ENCODE measurements at places on chromosomes 5 and 9. TPM values are rescaled to one million over a fixed set of nuclear protein-coding genes. Genes with fewer than 3 reads are reported as not detected.

DNA sequence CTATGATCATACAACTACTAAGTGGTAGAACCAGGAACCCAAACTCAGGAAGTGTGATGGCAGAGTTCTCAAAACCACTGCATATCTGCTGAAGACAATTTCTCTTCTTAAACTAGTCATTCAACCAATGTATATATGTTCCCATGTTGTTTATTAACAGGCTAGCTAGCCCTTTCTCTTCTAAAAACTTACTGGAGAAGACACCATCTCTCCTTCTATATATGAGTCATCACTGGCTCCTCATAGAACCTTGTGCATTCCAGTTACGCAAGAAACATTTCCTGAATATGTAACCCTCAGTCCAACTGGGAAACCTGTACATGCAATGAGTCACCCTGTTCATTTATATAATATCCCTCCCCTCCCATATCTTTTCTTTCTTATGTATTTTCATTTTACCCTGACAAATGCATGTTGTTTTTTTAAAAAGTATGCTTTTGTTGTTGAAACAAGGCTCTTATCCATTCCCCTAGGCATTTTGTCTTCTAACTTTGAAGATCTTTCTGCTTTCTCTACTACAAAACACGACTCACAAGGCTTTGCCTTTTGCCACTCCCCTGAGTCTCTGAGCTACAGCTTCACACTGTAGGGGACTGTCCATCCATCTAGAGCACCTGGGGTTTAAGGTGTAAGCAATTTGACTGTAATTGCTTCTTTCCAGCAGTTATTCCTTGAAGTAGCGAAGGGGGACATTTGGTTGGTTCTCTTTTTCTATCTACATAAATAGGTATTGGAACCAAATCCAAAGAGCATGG lies 119.5 kb downstream of the ANXA1 start:
- no peak for DNase-seq

DNA sequence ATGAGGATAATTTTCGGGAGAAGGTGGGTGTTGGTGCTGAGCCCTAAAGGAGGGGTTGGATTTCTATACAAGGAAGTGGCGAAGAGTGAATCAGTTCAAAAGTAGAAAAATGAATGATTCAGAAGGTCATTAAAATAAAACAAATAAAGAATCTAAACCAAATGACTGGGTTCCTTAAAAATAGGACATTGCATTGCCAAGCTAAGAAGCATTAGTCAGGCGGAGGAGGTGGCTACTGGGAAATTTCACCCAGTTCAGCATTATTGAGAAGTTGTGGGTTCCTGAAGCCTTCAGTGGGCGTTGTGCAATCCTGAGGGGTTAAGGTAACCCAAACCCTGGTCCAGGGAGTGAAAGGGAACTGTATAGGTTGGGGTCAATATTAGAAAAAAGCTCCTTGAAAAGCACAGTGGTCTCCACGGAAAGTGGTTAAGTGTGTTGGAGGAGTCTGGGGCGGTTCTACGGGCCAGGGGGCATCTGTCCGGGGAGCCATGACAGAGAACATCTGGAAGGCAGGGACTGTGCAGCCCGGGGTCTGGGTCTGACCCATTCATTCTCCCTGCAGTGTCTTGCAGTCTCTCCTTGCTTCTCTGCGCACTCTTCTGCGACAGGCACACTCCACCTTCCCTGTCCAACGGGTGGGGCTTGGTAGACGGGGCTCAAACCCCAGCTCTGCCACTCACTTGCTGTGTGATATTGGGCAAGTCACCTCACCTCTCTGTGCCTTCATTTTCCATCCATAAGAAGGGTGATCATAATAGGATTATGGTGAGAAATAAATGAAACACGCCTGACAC lies 27.6 kb upstream of the DUSP1 start:
- DNase-seq, result no peak

GRCh38 chr9:35396560-35397215 lies 93.2 kb upstream of the RUSC2 start:
- DNase-seq, result no peak

The NKD2 gene
- total RNA-seq, result not detected

DNA sequence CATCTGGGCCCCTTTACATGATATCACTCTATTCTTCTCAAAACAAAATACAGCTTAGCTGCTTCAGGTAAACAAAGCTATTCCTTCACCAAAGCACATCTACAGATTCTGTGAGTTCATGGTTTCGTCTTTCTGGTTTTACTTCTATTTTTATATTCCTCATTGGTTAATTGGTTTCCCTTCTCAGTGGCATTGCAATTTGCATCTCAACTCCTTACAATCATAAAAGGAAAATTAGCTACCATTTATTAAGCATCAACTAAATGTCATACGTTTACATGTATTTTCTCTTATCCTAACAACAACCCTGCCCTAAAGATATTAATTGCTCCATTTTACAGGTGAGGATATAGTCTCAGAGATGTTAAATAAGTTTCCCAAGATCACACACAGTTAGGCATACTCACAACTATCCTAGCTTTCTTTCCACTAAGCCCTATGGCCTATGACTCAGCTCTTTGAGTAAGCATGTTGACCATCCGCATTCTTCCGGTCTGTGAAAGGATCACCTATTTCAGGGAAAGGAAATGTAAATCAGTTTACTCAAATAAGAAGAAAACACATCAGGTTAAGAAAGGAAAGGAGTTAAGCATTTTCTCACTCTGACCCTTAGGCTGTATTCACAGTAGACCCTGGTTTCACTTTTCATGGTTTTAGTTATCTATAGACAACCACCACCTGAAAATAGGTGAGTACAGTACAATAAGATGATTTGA lies 146.1 kb downstream of the CAAP1 start:
- DNase-seq, result no peak

- no peak for DNase-seq
Measured at GRCh38 chr5:57956636-57957035, 474.0 kb upstream of the ACTBL2 start.

The TAF11L4 gene
- not detected for total RNA-seq
